ENCODE measurements at places on chromosomes 1 and 21.

GRCh38 chr1:200428482-200429205 lies 18.8 kb upstream of the ZNF281 start:
- DNase-seq = no peak

DNA sequence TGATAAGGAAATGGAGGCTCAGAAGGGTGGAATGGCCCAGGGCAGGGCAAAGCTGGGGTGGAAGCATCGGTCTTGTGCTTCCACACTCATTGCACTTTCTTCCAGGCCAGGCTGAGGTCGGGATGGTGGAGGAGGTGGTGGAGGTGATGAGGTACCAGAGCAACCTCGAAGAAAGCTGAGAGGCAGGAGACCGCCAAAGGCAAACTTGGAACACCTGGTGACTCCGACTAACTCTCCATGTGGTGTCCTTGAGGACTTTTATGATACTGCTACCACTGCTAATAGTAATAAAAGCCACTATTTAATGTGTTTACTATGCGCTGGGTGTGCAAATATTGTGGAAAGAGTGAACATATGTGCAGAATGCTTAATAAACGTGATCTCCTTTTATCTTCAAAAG lies 16.9 kb upstream of the BTG2 start:
- DNase-seq = no peak

DNA sequence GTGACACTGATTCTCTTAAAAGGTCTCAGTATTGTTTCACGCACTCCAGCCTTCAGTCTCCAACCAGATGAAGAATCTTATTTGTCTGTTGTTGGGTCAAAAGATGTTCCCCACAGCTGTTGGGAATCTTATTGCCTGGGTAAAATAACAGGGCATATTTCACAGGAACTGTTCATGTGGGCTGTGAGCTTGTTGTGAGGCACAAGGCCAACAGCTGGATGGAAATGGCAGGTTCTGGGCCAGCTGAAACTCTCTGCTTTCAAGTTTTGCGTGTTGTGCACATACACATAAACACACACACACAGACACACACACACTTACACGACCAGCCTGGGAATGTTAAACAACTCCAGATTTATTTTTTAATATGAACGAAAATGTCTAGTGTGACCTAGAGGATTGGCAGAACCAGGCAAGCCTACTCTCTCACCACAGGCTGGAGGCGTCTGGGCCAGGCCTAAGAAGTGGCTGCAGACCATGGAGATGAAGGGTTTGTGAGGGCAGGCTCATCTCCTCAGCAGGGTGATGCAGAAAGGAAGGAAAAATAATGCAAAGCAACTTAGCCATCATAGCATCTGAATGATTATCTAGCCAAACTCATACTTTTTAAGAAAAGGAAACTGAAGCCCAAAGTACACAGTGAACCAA lies 357.0 kb downstream of the TTLL7 start:
- no peak for DNase-seq

DNA sequence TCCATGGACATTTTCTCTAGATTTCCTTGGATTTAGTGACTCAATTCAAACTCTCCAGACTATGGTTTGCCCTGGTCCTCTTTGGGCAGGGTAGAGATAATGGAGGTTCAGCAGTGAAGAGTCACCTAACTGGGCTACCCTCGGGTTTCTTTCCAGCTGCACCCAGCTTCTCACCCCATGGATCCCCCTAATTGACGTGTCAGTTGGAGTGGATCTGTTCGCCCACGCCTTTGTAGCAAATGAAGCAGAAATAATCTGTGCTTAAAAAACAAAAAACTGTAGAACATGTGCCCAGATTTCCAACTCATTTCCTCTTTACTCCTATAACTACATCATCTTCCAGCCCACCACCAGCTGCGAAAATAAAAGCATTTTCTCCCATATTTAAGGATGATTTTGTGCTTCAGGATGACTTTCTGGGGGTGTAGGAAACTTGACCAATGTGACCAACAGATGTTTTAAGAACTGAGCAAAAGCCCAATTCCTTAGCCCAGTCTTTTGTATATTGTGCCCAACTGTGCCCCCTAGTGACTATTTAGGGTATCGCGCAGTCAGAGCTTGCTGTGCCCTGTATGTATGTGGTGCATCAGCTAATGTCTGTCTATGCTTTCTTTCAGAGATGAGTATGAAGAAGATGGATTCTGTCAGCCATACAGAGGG lies 66.5 kb upstream of the UBE2U start:
- peak; percentile 38 for DNase-seq

GRCh38 chr1:243605604-243606003 lies 244.4 kb downstream of the AKT3 start:
- DNase-seq = no peak

GRCh38 chr1:7436056-7437005 lies 334.8 kb upstream of the VAMP3 start:
- DNase-seq = no peak

DNA sequence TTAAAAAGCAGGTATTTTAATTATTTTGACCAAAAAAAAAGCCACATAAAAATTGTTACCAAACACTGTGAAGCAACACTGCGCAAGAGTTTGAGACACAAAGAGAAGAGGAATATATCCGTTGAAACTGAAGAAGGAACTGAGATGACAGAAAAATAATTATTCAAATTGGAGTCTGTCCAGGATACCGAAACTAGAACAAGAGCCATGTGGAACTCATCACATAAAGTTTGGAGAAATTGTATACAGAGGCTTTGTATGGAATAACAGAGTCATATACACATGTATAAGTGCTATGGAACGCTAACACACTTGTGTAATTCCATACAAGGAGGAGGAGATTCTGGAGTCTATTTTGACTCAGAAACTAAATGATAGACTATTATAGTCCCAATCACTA lies 675.1 kb upstream of the ADGRL2 start:
- DNase-seq = no peak

- no peak for DNase-seq
Measured at GRCh38 chr1:168507231-168507630, 36.6 kb downstream of the XCL2 start.

- DNase-seq = peak; percentile 4
Measured at GRCh38 chr1:63148825-63149645, 173.3 kb upstream of the FOXD3 start.

GRCh38 chr1:42674214-42674613 lies 8.0 kb upstream of the YBX1 start:
- DNase-seq = no peak

DNA sequence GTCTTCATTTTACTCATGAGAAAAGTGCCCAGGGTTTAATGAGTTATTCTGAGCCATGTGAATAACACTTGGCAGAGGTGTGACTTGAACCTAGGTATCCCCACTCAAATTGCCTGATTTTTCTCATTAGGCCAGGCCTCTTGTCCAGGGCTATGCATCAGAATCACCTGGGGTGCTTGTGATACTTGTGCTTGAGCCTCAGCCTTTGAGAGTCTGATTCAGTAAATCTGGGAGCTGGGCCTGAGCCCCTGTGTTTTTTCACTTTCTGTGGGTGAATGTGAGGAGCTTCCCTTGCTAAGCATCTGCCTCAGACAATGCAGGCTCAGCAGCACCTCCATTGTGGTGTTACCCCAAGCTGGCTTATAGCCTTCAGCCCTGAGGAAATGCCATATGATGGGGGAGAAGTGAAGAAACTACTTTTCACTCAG lies 127.1 kb downstream of the S1PR1 start:
- DNase-seq = no peak

- DNase-seq = no peak
Measured at GRCh38 chr21:18832950-18833349, 429.4 kb upstream of the TMPRSS15 start.
